NCI-H1048 (cell line): ENCODE measurements at places on chromosomes 2 and 18.
A peak's percentile ranks its signal among the peaks of the same experiment; 100 is the strongest.

DNA sequence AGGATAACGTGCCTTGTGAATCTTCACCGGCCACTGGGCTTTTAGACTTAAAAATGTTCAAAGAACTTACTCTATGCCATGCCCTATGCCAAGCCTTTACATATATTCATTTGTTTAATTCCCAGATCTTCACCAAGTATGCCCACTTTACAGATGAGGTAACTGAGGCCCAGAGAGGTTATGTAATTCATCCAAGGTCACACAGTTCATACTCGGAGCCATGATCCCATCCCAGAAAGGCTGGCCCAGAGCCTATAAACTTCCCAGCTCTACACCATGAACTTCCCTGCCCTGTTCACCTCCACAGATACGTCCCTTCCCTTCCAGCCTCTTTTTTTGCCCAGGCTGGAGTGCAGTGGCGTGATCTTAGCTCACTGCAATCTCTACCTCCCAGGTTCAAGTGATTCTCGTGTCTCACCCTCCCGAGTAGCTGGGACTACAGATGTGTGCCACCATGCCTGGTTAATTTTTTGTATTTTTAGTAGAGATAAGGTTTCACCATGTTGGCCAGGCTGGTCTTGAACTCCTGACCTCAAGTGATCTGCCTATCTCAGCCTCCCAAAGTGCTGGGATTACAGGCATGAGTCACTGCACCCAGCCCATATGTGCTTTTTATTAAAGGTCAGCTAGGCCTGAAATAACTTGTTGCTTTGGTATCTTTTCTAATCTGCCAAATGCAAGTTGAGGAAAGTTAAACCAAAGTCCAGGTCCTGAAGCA is 44.1 kb downstream of the MTHFD2 start:
- DNase-seq: no peak

DNA sequence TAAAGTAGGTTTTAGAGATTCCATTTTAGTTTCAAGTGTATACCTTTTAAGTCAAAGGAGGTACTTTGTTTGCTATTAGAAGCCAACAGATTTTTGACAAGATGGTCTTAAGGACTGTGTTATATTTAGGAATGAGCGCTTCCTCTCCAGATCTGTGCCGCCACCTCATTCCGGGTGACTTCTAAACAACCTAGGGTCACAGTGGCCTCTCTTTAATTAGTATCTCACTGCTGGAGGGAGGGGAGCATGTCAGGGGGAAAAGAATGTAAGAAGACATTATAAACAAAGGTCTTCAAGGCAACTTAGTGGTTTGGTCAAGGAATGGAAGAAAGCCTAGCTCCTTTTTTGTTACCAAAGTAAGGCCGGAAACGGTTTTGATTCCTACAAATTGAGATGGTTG is 67.0 kb downstream of the RBMS1 start:
- DNase-seq: no peak

DNA sequence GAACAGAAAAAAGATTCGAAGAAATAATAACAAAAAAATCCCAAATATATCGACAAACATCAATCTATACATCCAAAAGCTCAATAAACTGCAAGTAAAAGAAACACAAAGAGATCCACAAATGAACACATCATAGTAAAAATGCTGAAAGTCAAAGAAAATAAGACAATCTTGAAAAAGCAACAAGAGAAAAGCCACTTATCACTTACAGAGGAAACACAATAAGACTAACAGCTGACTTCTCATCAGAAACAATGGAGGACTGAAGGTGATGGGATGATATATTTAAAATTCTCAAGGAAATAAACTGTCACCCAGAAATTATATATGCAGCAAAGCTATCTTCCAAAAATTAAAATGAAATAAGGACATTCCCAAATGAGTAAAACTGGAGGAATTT is 140.3 kb downstream of the NDUFA10 start:
- no peak for DNase-seq

DNA sequence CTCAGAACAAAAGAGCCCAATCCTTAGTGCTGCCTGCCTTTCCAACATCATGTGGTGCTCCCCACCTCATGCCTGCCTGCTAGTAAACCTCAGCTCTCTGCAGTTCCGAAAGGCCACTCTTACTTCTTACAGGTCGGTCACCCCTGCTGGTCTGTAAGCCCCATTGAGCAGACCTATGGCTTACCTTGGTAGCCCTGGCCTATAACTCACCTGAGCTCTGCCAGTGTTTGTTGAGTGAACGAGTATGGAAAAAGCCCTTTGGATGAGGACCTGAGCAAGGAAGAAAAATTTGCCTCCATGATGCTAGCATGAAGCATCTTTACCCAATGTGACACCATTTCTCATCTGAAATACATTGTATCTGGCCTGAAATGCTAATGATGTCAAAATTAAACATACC is 83.3 kb downstream of the LIPG start:
- no peak for DNase-seq

- DNase-seq: no peak
Observed at GRCh38 chr2:18356676-18357075, 203.8 kb downstream of the RDH14 start.

DNA sequence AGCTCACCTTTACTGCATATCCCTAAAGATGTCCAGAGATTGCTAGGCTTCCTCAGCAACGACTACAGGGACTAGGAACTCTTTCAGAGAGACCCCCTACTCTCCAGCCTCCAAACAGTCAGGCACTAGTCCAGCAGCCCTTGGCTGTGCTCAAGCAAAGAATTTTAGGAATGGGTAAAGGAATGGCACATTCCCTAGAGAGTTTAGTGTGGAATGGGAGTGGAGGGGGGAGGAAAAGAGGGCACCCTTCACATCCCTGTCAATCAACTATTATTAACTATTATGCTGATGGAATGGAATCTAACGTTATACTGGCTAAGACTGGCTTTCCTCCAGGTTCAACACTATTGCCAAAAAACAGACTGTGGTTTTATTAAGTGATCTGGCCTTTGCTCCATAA is 64.8 kb downstream of the IKZF2 start:
- DNase-seq: no peak

- no peak for DNase-seq
Observed at GRCh38 chr18:32621034-32621433, 150.4 kb upstream of the GAREM1 start.

DNA sequence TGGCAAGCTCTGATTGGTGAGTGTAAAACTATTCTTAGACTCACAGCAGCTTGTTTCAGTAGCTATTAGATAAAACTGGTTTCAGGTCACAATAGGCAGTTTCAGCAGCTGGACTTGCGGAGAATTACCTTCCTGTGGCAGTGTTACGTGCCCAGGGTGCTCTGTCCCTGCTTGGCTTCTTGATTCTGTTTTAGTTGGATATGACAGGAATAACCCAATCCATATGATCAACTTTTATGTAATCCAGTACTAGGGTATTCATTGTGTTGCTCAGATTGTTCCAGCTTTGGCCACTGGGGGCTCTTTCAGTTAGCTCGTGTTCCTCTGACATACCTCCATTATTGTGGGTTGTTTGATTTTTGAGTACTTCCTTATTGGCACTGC is 43.1 kb downstream of the INPP4A start:
- DNase-seq: no peak

GRCh38 chr2:100771125-100771524 is 48.8 kb upstream of the NPAS2 start:
- DNase-seq: no peak

GRCh38 chr2:197869041-197869440 is 64.6 kb downstream of the PLCL1 start:
- no peak for DNase-seq

DNA sequence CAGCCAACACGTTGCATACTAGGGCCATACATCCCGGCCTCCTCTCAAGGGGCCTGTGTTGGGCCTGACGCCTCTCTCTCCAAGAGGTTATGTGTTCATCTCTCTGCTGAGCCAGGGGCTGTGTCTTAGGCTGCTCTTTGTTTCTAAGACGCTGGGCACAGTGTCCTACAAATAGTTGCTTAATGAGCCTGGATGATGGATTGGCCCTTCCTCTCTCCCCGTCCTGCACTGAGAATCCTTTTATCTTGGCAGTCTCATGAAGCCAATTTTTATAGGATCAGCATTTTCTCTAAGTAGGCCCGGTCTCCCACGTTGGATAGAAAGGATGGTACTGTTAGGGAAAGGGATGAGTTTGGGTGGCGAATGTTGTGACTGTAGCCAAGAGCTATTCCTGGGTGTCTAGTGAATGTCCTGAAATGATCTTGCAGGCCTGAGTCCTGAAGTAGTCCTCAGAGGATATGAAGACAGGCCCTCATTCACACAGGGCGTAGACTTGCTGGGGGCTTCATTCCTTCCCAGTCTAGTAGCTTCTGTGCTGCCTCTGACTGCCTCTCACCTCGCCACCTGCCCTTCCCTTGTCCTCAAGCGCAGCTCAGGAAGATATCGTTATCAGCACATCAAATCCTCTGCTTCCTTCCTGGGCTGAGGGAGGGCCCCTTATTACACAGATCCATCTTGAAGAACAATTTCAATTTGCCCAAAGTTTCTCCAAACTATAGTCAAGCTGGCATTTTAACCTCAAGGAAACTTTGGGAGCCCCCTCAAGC is 8.8 kb downstream of the LBH start:
- no peak for DNase-seq

DNA sequence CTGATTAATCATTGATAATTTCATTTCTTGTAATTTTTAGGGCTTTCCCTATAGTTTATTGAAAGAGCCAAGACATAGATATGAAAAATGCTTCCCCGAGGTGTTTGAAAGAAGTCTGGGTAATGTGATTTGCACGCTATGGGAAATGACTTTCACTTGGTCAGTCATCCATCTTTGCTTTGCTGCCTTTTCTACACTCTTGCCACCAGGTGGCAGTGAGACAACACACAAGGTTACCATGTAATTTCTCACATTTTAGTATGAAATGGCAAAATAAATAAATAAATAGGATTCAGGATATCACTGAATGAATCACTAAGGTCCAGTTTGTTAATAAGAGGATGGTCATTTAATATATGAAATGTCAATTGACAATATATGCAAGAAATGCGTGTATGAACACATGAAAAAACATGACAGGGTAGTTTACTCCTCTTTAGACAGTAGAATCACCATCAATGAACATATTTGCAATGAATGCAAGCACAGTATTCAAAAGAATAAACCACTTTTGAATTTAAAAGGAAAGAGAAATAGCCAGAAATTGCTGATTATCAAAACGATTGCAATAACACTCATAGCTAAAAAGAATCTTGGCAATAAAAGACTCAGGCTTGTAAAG is 52.2 kb upstream of the KCNH7 start:
- DNase-seq: peak; percentile 31

- DNase-seq: no peak
Observed at GRCh38 chr2:99857372-99857771, 285.0 kb downstream of the AFF3 start.

DNA sequence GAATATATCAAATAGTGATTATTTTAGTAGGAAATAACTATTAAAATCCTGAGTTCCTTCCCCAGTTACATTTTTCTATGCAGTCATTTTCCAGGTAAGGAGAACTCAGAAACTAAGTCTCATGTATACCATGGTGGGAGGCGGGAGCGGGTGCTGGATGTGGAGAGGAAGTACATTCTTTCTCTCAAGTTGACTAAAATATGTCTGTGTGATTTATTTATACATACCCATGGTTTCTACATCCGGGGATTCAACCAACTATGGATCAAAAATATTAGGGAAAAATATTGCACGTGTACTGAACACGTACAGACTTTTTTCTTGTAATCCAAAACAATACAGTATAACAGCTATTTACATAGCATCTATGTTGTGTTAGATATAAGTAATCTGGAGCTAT is 6.8 kb downstream of the ZCCHC2 start:
- DNase-seq: no peak

GRCh38 chr2:167732326-167732725 is 515.1 kb downstream of the STK39 start:
- DNase-seq: no peak

GRCh38 chr18:44543387-44543786 is 137.3 kb upstream of the SETBP1 start:
- no peak for DNase-seq

DNA sequence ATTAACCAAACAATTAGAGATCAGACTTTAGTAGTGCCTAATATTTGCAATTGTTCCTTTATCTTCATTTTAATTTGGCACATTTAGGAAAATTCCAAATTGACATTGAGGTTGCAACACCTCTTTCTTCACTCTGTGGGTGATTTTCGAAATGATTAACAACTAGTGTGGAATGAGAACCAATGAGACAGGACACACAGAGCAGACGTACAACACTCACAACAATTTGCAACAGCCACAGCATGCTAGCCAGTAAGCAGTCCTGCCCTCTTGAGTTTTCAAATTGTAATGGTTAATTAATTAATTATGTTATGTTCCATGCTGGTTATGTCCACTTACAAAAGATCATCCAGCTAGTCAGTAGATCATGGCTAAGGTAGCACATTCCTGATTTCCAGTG is 339.3 kb downstream of the LRP1B start:
- no peak for DNase-seq

DNA sequence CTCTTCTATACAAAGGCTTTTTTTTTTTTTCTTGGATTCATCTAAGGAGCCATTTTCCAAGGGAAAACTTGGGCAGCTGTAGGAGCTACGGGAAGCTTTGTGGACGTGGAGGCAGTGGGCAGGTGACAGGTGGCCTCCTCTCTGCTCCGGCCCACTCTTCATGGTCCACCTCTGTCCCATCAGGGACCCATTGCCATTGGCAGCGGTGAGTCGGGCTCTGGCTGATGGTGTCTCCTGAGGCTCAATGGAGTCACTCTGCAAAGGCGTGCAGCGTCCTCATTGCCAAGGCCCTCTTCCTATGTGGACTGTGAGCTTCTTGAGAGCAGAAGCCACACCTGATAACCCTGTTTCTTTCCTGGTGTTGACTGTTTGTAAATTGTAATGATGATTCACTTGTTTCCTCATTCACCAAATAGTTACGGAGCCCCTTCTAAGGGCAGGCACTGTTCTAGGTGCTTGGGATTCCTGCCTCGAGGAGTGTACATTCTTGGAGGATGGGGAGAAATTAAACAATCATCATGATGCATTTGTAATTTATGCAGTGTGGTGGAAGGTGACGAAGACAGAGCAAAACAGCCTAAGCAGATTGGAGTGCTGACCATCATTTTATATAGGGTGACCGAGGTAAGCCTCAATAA is 240.3 kb upstream of the HS6ST1 start:
- no peak for DNase-seq

GRCh38 chr2:27915874-27916273 is 25.3 kb downstream of the BABAM2 start:
- DNase-seq: peak; percentile 37

- no peak for DNase-seq
Observed at GRCh38 chr18:60027397-60027796, 127.6 kb downstream of the PMAIP1 start.

- no peak for DNase-seq
Observed at GRCh38 chr2:3261511-3261910, 116.1 kb downstream of the EIPR1 start.

GRCh38 chr2:238304116-238304515 is 15.7 kb upstream of the PER2 start:
- no peak for DNase-seq
